ENCODE measurements at places on chromosomes 1 and 21. TPM values are rescaled to one million over a fixed set of nuclear protein-coding genes. Genes with fewer than 3 reads are reported as not detected.

Gene LCE3D
- not detected for total RNA-seq

Gene TCHH
- 0.13 TPM for total RNA-seq

Gene MCOLN3
- total RNA-seq: 3.1 TPM

Gene DENND2C
- 2.5 TPM for total RNA-seq

Gene NCAM2
- total RNA-seq: 0.82 TPM

Gene LYPD8
- total RNA-seq: 3.2 TPM

Gene HS2ST1
- total RNA-seq: 27.1 TPM

Gene NUP210L
- 0.06 TPM for total RNA-seq

- H3K27me3 ChIP-seq: no peaks in the 10 kb centered on the region
- no peaks in the 10 kb centered on the region for H3K4me1 ChIP-seq
- H3K27ac ChIP-seq: no peak overlapping the region
- no peaks in the 10 kb centered on the region for H3K36me3 ChIP-seq
Observed at GRCh38 chr1:24149866-24150233, 6.9 kb upstream of the IL22RA1 start.

DNA sequence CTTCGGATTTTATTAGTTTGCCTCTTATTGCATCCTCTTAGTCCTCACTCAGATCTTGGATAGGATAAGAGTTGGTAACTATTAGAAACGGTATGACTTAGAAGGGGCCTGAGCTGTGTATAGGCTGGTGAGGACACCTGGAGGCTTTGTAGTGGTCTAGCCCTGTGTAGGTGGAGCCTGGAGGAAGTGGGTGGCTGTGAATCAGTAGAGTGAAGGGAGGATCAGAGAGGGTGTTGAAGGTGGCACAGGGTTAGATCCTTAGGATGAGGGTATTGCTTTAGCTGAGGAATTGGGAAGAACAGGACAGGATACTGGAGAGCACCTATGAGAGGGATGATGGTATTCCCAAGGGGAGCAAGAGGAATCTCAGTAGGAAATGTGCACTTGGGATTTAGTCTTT lies 5.7 kb downstream of the VANGL1 start:
- DNase-seq: no peak
- H3K4me1 ChIP-seq: peaks cover 22% of the 10 kb centered on the region
- no peaks in the 10 kb centered on the region for H3K36me3 ChIP-seq
- H3K4me3 ChIP-seq: no peak overlapping the region
- H3K27me3 ChIP-seq: no peaks in the 10 kb centered on the region

DNA sequence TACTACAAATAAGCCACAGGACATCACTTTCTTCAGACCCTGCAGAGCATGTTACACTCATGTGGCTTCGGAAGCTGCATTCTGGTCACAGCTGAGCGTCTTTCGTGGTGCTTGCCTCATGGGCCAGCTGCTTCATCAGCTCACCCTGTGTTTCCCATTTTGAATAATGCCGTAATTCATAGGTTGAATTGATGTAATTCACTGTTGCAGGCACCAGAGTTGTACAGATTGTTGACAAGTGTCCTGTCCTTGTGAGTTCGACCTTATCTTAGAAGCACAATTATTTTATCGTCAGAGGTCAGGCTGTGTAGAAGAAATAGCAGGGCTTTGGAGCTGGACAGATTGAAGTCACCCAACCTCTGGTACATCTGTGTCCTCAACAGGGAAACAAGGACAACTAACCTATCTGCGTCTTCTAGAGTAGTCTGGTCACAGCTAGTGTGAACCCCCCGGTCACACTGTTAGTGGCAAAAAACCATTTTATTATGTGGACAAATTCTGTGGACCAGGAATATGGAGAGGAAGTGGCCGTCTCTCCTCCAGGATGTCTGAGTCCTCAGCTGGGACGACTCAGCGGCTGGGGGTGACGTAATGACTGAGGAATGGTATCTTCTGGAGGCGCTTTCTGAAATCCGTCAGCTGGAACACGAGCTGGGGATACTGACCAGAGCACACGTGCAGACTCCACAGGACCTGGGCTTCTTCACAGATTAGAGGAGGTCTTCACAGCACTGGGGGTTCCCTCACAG lies 17.8 kb downstream of the PKNOX1 start:
- H3K4me3 ChIP-seq: no peak overlapping the region
- H3K27me3 ChIP-seq: no peaks in the 10 kb centered on the region

DNA sequence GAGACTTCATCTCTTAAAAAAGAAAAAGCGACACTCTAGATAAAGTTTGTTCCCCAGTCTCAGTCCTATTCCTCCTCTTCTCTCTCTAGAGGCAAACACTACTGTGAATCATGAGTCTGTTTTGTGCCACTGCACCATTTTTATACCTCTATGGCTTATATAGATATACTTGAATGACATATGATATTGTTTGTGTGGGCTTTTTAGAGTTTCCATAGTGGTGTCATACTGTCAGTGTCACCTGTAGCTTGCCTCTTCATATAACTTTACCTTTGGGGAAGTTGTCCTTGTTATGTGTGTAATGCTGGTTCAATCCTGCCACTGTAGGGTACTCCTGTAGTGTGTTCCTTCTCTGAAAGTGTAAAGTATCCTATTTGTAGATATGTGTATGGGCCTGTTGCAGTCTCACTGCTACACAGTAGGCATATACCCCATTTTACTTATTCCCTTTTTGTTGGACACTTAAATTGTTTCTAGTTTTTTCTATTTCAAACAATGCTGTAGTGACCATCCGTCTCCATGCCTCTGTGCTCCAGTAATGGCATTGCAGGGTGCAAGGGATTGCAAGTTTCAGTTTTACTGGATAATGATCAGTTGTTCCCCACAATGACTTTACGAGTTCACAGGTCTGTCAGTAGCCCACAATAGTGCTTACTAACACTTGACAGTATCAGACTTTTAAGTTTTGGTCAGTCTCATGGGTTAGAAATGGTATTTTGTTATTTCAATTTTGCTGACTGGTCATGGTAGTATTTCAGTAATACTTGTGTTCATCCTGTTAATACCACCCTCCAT lies 2.7 kb downstream of the PRMT2 start:
- H3K27me3 ChIP-seq: no peaks in the 10 kb centered on the region
- DNase-seq: no peak
- H3K27ac ChIP-seq: no peak overlapping the region
- H3K4me3 ChIP-seq: peak overlapping the region; percentile 0
- peaks cover 8% of the 10 kb centered on the region for H3K4me1 ChIP-seq

- DNase-seq: peak; percentile 78
- H3K4me3 ChIP-seq: peak overlapping the region; percentile 71
- H3K36me3 ChIP-seq: no peaks in the 10 kb centered on the region
Observed at GRCh38 chr1:161725908-161726472, 4.6 kb downstream of the FCRLB start.

GRCh38 chr21:26715878-26716506 lies 129.2 kb downstream of the ADAMTS1 start:
- no peaks in the 10 kb centered on the region for H3K4me1 ChIP-seq
- no peak overlapping the region for H3K27ac ChIP-seq
- no peak overlapping the region for H3K4me3 ChIP-seq
- no peaks in the 10 kb centered on the region for H3K36me3 ChIP-seq
- H3K27me3 ChIP-seq: no peaks in the 10 kb centered on the region

- no peak for DNase-seq
- no peak overlapping the region for H3K4me3 ChIP-seq
- H3K27ac ChIP-seq: no peak overlapping the region
- peaks cover 21% of the 10 kb centered on the region for H3K36me3 ChIP-seq
- no peaks in the 10 kb centered on the region for H3K27me3 ChIP-seq
- no peaks in the 10 kb centered on the region for H3K4me1 ChIP-seq
Observed at GRCh38 chr1:214377485-214377884, 96.5 kb downstream of the SMYD2 start.

- H3K27ac ChIP-seq: no peak overlapping the region
- no peak for DNase-seq
- H3K27me3 ChIP-seq: no peaks in the 10 kb centered on the region
- no peak overlapping the region for H3K4me3 ChIP-seq
- no peaks in the 10 kb centered on the region for H3K4me1 ChIP-seq
- H3K36me3 ChIP-seq: no peaks in the 10 kb centered on the region
Observed at GRCh38 chr1:227330279-227331076, 12.2 kb upstream of the CDC42BPA start.

DNA sequence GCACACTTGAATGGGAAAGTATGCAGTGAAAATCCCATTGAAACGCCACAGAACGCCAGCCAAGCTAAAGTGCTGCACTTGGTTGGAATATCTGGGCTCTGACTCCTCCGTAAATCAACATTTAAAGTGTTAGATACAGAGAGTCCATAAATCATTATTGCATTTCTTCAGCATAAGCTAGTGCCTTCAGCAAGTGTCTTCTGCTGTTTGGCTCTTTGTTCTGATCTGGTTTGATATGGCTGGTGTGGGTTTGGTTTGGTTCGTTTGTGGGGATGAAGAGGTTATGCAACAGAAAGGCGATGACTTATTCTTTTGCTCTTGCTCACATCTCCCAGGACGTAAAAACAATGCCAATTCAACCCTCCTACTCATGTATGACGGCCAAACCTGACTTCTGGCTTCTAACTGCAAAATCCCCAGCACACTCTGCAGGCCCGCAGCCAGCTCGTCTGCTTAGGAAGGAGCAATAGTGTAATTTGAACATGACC lies 121.8 kb upstream of the ERG start:
- no peak for DNase-seq
- no peaks in the 10 kb centered on the region for H3K27me3 ChIP-seq
- no peaks in the 10 kb centered on the region for H3K4me1 ChIP-seq
- no peaks in the 10 kb centered on the region for H3K36me3 ChIP-seq
- no peak overlapping the region for H3K4me3 ChIP-seq

DNA sequence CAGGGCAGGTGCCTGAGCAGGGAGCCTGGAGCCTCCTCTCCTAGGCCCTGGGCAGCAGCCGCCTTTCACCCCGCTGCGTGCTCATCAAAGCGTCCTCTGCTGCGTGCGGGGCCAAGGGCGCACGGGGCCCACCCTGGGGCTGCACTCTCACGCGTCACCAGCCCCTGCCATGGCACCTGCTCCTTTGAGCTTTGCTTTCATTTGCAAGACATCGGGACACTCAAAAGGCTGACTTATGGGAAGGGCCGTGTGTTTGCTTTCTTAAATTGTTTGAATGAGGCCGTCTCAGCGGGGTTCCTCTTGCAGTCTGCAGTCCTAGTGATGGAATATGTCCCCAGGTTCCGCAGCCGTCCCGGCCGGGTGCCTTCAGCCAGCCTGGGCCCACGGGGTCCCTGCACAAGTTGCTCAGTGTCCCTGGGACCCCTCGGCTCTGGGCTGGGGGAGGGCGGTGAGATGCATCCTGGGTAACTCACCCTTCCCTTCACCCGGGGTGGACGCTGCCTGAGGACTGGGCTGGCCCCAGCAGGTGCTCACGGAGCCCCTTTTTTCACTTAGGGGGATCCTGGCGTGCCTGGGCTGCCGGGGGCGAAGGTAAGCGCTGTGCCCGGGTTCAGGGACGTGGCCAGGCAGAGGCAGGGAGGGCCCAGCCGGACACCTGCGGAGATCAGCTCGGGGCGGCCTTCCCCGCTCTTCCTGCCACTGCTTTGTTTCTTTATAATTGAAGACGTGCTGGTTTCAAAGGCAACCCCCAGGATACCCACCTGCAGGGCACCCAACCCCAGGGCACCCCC lies 53.1 kb downstream of the SLC19A1 start:
- H3K27ac ChIP-seq: no peak overlapping the region
- DNase-seq: no peak
- no peaks in the 10 kb centered on the region for H3K27me3 ChIP-seq

- H3K27me3 ChIP-seq: no peaks in the 10 kb centered on the region
- no peak overlapping the region for H3K27ac ChIP-seq
- no peak for DNase-seq
- H3K4me1 ChIP-seq: no peaks in the 10 kb centered on the region
Observed at GRCh38 chr1:238306411-238306810, 415.7 kb upstream of the ZP4 start.

DNA sequence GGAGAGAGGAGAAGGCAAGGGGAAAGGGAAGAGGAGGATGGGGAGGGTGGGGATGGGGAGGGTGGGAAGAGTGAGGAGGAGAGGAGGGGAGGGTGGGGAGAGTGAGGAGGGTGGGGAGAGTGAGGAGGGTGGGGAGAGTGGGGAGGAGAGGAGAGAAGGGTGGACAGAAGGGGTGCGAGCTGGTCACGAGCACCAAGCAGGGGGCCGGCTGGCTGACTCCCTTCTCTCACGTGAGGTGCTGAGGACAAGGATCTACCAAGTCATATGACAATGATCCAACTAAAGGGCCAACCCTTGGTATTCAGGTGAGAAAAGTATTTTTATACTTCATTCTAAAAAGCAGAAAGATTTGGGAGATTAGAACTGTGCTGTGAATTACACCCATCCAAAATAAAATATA lies 51.8 kb downstream of the COQ8A start:
- no peak for DNase-seq
- peaks cover 8% of the 10 kb centered on the region for H3K4me1 ChIP-seq
- H3K27ac ChIP-seq: no peak overlapping the region
- H3K4me3 ChIP-seq: no peak overlapping the region
- H3K36me3 ChIP-seq: no peaks in the 10 kb centered on the region

DNA sequence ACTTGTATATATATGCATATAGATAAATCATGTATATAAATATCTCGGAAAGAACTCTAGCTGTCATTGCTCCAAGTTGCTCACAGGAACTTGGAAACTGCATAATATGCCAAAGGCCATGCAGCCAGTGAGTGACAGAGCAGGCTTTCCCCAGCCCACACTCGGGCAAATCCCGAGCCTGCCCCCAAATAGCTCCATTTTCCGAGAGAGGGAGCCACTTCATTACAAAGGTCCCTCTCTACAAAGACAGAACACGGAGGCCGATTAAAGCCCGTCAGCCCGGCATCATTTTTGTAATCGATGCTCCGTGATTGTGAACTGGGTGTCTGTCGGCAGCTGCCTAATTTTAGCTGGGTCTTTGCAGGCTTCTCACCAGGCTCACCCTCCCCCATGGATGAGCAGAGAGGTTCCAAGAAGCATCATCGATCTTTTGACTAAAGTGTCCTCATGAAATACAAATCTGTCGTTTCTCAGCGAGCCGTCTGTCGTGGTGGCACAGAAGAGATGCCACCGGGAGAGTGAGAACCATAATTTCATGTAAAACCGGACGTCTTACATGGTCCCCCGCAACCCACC lies 663.9 kb downstream of the PTPRU start:
- no peak for DNase-seq
- no peaks in the 10 kb centered on the region for H3K4me1 ChIP-seq
- H3K27me3 ChIP-seq: no peaks in the 10 kb centered on the region
- no peak overlapping the region for H3K27ac ChIP-seq
- no peak overlapping the region for H3K4me3 ChIP-seq

DNA sequence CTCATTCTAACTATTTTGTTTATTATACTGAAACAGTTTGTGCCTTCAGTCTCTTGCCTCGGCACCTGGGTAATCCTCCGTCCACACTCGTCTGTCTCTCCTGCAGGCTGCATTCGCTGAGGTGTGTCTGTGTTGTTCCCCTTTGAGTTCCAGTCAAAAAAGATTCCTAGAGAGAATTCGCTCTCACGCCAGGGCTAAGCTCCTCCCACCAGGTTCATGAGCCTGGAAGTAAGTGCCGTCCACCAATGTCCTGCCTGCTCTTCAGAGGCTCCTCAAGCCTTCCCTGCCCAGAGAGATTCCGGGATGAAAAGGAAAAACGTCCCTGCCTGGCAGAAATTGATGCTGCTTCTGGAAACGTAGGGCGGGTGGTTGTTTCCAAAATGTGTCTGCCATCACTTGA lies 12.9 kb downstream of the KIAA2013 start:
- peaks cover 3% of the 10 kb centered on the region for H3K4me1 ChIP-seq
- H3K4me3 ChIP-seq: no peak overlapping the region
- no peak overlapping the region for H3K27ac ChIP-seq
- H3K36me3 ChIP-seq: no peaks in the 10 kb centered on the region
- no peaks in the 10 kb centered on the region for H3K27me3 ChIP-seq
- no peak for DNase-seq

GRCh38 chr21:33931799-33932390 lies 16.3 kb upstream of the ATP5PO start:
- no peaks in the 10 kb centered on the region for H3K36me3 ChIP-seq
- peak overlapping the region; percentile 56 for H3K4me3 ChIP-seq
- H3K27ac ChIP-seq: no peak overlapping the region

GRCh38 chr1:197268012-197268411 lies at the start of gene CRB1:
Gene CRB1, plus strand, starts transcription at chr1:197268252. Its CDS starts 161 bp downstream, at chr1:197268413.
- no peaks in the 10 kb centered on the region for H3K4me1 ChIP-seq
- DNase-seq: no peak
- H3K27me3 ChIP-seq: no peaks in the 10 kb centered on the region
- H3K4me3 ChIP-seq: no peak within 1 kb of the TSS
- no peak within 1 kb of the TSS for H3K27ac ChIP-seq
